Bone marrow (tissue), 2 donors: ENCODE measurements at places on chromosomes 5 and 9.

DNA sequence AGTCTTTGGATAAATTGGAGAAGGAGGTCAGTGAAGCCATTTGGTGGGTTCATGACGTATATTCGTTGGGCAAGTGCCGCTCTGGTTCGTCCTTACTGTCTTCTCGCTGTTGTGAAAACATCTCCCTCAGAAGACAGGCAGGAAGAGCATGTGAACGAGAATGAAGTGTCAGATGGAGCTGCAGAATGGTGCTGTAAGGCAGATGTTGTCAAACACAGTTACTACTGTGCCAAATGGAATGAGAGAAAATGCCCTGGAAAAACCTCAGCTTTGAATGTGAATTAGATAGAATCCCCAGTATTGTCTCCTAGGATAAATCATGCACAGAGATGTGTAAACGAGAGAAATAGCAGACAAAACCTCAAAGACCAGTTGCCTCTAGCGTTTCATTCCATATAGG lies 121.5 kb downstream of the CAMK4 start:
- DNase-seq = no peak

- no peak for DNase-seq
Measured at GRCh38 chr9:30015073-30015472, 2369.4 kb upstream of the ACO1 start.

- DNase-seq = no peak
Measured at GRCh38 chr5:37640088-37640487, 199.8 kb downstream of the GDNF start.

DNA sequence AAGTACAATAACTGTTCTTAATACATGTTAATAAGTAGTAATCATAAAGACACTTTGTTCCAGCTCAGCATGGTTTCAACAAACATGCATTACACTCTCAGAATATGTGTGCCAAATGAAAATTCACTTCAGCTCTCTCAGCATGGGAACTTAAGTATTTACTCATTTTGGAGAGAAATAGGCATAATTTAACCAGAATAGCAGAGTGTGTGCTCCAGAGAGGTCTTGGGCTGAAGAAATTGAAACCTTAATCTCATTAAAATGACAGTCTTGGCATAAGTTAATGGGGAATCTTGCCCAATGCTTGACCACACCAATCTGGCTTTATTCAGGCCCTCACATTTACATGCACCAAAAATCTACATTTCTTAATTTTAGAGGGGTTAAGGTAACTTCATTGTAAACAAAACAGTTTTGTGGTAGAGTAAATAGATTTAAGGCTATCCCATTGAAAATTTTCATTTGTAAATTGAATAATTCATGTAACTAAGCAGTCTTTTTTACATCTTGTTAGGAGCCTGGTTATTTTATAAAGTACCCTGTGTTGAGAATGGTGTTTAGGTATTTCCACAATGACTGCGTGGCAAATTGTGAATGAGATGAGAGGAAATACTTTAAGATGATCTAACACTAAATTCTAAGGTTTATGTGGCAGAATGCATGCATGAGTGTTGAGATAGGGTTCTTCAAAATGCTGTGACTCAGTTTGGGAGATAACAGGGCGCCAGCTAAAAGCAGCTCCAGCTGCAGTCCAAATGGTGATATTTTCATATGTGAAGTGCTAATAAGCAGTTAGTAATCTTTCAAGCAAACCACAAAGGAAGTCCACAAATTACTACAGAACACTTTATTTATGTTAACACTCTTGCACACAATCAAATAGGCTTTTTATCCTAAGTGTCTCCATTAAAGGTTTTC lies 11.3 kb upstream of the LOX start:
- no peak for DNase-seq

- DNase-seq = no peak
Measured at GRCh38 chr5:5367739-5368138, 54.7 kb upstream of the ICE1 start.
